ENCODE measurements at places on chromosomes 6 and 20. TPM values are rescaled to one million over a fixed set of nuclear protein-coding genes. Genes with fewer than 3 reads are reported as not detected.

GRCh38 chr6:106163446-106163965, 77.4 kb downstream of the PRDM1 start:
- no peak overlapping the region for H3K4me3 ChIP-seq
- no peak for DNase-seq
- no peaks in the 10 kb centered on the region for H3K4me1 ChIP-seq
- no peaks in the 10 kb centered on the region for H3K27me3 ChIP-seq
- H3K36me3 ChIP-seq: no peaks in the 10 kb centered on the region

GRCh38 chr6:31719001-31719400, 2.5 kb downstream of the LY6G6C start:
- H3K27me3 ChIP-seq: no peaks in the 10 kb centered on the region
- H3K4me3 ChIP-seq: no peak overlapping the region
- no peak for DNase-seq
- no peaks in the 10 kb centered on the region for H3K4me1 ChIP-seq

DNA sequence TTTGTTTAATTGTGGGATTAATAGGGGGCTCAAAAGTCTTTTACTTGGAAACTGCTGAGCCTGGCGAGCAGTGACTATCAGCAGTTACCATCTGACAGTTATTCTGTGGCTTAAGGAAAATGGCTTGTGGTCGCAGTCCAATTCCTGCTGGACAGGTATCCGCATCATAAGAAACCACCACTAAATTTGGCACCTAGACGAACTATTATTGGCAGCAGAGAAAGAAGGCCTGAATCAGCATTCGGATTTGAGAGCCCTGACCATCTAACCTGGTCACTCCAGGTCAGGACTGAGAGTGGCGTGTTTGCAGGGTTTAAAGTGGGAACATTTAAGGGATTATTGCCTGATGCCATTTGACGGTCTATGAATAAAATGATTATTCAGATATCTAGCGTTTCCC, 146.4 kb downstream of the RPS12 start:
- no peak overlapping the region for H3K4me3 ChIP-seq
- H3K27me3 ChIP-seq: no peaks in the 10 kb centered on the region
- H3K27ac ChIP-seq: no peak overlapping the region
- peaks cover 2% of the 10 kb centered on the region for H3K4me1 ChIP-seq
- no peak for DNase-seq

DNA sequence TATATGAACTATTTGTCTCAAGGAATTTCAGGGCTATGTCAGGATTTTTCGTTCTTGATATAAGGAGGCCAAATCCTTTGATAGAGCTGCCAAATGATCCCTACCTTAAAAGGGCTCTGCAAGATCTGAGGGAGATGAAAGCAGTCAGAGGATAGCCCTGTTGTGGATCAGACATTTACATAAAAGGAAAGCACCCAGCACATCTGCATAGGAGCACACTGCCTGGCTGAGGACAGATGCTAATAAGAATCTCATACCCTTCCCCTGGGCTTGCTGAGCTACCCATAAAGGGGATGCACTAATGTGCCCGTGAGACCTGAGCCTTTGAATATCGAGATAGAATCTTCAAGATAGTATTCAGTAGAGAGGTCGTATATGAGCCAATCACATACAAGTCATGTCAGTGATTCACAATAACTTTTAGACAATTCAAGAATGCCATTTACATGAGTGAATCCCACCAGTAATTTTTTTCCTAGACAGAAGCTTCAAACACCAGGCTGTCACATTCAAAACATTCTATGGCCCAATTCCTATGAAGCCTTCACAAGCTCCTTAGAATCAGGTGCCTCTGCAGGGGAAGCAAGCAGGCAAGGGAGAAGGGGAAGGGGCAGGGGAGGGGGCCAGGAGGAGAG, 71.1 kb downstream of the STMND1 start:
- no peak for DNase-seq
- H3K36me3 ChIP-seq: no peaks in the 10 kb centered on the region
- H3K27ac ChIP-seq: no peak overlapping the region
- no peaks in the 10 kb centered on the region for H3K27me3 ChIP-seq
- H3K4me1 ChIP-seq: no peaks in the 10 kb centered on the region
- no peak overlapping the region for H3K4me3 ChIP-seq

GRCh38 chr6:29479560-29479959, 8.2 kb downstream of the MAS1L start:
- no peaks in the 10 kb centered on the region for H3K36me3 ChIP-seq
- no peak for DNase-seq
- no peaks in the 10 kb centered on the region for H3K27me3 ChIP-seq

DNA sequence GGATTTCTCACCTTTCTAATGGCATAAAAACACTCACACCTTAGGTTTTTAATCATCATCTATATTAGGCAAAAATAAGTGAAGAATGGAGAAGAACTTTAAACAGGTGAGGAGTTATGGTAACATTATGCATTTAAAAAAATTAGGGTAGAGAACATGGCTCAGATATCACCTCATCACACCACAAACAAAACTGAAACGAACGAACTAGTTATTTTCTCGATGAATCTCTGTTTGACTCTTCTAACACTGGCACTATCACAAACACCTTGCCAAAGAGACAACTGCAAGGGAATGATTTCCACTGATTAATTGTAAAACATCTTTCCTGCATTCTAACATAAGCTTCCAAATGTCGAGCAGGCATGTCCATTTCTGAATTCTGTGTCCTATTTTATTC, 286.1 kb upstream of the GJE1 start:
- no peak overlapping the region for H3K27ac ChIP-seq
- no peak for DNase-seq
- no peak overlapping the region for H3K4me3 ChIP-seq
- no peaks in the 10 kb centered on the region for H3K36me3 ChIP-seq
- no peaks in the 10 kb centered on the region for H3K27me3 ChIP-seq

GRCh38 chr20:51610761-51611624, 68.5 kb upstream of the NFATC2 start:
- H3K4me1 ChIP-seq: no peaks in the 10 kb centered on the region
- H3K4me3 ChIP-seq: no peak overlapping the region
- no peak for DNase-seq
- H3K27ac ChIP-seq: no peak overlapping the region
- no peaks in the 10 kb centered on the region for H3K27me3 ChIP-seq
- no peaks in the 10 kb centered on the region for H3K36me3 ChIP-seq

The PIM1 gene
- 64.9 TPM for total RNA-seq

The SALL4 gene
- not detected for total RNA-seq

The IMPG1 gene
- not detected for total RNA-seq

All from ovary (tissue), 10 donors.